CD4-positive, alpha-beta T cell treated with Interleukin-17A for 1 hour (primary cell): ENCODE measurements at places on chromosomes 1 and 21.

- DNase-seq: no peak
Observed at GRCh38 chr1:179881642-179882252, 338 bp upstream of the TOR1AIP1 start.

DNA sequence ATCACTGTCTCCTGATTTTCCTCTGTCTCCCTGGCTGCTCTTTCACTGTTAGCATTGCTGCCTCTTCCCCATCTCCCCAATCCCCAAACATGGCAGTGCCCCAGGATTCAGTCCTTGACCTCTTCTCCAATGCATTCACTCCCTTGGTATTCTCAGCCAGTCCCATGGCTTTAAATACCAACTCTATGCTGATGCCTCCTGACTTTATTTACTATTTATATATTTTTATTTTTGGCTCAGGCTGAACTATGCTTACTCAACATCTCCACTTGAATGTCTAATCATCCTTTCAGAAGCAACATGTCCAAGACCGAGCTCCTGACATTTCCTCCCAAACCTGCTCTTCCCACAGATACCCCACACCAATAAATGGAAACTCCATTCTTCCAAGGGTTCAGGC, 26.3 kb downstream of the NMNAT2 start:
- no peak for DNase-seq

GRCh38 chr1:188599313-188599712, 1770.6 kb downstream of the PLA2G4A start:
- no peak for DNase-seq

DNA sequence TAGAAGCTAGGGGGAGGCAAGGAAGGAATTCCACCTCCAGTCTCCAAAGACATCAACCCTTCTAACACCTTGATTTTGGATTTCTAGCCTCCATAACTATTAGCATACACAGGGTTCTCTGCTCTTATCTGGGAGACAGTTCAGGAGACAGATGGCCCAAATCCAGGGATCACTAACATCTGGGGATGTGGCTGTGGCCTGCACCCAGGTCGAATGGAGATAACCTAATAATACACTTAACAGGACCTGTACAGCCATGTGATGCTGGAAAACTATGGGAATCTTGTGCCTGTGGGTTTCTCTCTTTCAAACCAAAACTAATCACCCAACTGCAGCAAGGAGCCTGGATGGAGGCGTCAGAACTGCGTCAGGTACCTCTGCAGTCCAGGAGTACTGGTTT, 47.6 kb downstream of the KIAA0319L start:
- DNase-seq: no peak

- no peak for DNase-seq
Observed at GRCh38 chr1:110409316-110409715, 1.8 kb upstream of the LAMTOR5 start.

DNA sequence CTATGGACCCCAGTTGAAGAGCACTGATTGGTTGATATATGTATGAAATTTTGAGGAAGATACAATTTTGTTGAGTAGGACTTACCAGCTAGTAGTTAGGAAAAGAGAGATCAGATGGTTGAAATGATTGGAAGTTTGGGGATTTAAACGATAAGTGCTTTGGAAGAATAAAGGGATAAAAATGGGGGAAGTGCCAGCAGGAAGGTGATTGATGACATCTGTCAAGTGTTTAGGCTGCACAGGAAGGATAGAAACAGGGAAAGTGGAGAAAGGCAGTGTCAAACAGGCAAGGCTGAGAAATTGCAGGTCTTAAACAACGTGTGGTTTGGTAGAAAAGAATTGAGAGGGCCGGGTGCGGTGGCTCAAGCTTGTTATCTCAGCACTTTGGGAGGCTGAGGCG, 22.3 kb downstream of the PDC start:
- no peak for DNase-seq

DNA sequence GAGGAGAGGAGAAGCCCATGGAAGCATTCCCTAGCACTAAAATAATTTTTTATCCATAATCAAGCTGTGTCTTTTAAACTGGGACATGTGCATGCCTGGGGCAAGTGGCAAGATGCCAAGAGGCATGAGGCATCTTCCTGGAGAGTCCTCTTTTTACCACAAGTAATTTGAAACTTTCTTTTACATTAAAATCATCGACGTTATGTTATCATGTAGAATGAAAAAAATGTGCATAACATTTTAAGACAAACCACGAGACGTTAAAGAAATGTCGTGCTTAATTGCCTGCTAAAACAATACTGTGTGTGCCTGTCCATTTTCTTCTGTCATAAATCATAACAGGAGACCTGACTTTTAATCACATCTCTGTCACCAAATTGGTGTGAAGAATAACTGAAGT, 1.5 kb downstream of the STYXL2 start:
- no peak for DNase-seq

- no peak for DNase-seq
Observed at GRCh38 chr1:40906781-40907400, 44.7 kb upstream of the CITED4 start.

GRCh38 chr1:28176492-28177470, at the start of gene PTAFR:
Gene PTAFR (minus strand): TSS chr1:28176690. CDS start chr1:28151021, 25,669 bp downstream.
- peak; percentile 20 for DNase-seq

DNA sequence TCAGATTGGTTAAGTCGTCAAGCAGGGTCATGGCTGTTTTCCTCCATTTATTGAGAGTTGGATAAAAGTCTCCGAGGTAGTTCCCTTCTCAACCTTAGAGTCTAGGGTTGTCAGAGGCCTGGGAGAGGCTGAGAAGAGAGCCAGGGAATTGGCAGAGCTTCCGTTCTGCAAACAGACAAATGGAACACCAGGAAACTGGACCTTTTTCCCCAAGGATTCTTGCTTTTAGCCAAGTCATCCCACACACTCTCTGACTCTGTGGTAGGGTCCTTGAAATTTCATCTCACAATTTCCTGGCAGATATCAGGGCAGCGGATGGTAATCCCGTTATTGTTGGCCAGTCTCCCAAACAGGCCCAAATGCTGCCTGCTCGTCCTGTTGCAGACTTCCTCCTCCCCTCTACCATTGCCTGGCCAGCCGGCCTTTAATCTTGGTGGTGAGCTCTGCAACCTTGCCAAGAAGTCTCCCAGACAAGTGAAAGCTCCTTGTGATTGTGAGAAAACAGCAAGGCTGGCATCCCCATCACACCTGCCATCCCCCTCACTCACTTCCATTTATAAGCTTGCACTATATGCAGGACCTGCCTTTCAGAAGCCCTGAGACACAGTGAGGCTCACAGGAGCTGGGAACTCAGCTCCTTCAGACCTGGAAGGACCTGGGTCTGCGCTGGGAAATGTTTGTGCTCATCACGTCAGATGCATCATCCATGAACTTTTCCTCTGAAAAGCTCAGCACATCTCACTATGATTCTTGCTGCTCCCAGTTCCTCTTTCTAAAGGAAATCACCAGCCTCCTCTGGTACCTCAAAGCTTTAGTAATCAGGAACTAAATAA, 13.7 kb upstream of the SRP9 start:
- DNase-seq: no peak

DNA sequence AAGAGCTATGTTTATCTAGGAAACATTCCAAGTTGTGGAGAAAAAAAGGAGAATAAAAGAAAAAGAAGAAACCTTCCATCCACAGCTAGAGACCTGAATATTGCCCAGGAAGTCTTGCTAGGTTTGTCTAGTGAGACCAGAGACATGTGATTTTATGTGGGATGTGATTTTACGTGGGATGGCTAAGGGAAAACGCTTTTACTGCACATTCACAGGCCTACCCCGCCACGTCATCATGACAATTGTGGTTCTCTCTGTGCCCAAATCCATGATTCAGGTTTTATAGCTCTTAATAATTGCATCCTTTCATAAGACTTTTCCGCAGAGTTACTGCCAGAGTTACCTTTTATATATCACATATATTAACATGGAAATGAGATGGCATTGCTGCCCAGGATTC, 86.4 kb upstream of the SSX2IP start:
- no peak for DNase-seq

DNA sequence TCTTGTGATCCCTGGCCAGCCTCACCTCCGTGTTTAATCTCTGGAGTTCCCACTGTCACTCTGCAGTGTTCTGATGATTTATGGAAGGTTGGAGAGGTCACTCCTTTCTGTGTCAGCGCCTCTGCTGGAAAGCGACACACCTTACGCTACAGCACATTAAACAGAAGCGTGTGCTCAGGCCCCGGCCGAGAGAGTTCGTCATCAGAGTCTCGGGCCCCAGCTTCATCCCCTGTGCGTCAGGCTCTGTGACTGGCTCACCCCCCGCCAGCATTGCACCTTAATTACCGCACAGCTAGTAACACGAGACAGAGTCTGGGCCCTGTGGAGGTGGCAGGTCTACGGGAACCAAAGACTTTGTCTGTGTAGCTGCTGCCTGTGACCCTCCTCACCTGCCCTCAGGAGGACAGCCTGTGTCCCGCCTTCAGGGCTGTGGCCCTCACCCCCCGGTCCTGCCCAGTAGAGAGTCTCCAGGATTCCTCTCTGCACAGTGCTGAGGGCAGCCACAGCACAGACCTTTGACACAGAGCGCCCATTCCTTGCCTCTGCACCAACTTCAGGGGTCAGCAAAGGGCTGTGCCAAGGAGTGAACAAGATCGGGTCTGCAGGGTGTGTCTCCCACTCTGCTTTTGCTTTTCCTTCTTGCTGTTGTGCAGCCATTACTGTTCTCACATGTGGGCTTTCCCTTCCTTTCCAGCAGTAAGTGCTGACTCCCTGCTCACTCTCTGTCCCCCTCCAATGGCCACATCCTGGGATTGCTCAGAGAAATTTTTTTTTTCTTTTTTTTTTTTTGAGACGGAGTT, 157.6 kb downstream of the PGBD5 start:
- no peak for DNase-seq

GRCh38 chr1:4599951-4600481, 54.4 kb upstream of the AJAP1 start:
- DNase-seq: no peak
